Coronary artery (tissue), 2 donors: ENCODE measurements at places on chromosomes 7 and 10.

DNA sequence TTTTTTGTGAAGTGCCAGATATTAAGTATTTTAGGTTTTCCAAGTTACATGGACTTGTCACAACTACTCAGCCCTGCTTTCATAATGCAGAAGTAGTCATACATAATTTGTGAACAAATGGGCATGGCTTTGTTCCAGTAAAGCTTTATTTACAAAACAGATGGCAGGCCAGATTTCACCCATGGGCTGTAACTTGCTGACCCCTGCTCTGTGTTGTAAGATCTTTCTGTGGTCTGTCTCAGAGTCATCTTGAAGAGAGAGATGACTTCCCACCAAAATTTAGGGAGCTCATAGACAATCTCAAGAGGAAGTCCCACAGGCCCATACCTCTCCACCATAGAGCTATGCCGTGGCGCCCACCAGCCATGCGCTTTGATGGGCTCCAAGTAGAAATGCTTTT, 616.1 kb downstream of the LRMDA start:
- no peak for DNase-seq

DNA sequence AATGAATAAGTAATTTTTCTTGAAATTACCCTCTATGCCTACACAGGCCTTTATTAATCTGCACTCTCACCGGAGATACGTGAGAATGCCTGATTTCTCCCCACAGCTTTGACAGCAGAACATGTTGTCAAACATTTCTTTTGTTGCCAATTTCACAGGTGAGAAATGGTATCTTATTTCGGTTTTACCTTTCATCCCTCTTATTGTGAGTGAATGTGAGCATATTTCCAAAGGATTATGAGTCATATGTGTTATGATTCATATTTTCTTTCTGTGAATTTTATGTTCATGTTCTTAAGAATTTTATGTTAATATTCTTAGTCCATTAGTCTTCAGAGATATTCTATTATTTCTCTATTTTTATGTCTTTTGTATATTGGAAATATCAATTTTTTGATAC, 965.1 kb downstream of the CCSER2 start:
- DNase-seq, result no peak

DNA sequence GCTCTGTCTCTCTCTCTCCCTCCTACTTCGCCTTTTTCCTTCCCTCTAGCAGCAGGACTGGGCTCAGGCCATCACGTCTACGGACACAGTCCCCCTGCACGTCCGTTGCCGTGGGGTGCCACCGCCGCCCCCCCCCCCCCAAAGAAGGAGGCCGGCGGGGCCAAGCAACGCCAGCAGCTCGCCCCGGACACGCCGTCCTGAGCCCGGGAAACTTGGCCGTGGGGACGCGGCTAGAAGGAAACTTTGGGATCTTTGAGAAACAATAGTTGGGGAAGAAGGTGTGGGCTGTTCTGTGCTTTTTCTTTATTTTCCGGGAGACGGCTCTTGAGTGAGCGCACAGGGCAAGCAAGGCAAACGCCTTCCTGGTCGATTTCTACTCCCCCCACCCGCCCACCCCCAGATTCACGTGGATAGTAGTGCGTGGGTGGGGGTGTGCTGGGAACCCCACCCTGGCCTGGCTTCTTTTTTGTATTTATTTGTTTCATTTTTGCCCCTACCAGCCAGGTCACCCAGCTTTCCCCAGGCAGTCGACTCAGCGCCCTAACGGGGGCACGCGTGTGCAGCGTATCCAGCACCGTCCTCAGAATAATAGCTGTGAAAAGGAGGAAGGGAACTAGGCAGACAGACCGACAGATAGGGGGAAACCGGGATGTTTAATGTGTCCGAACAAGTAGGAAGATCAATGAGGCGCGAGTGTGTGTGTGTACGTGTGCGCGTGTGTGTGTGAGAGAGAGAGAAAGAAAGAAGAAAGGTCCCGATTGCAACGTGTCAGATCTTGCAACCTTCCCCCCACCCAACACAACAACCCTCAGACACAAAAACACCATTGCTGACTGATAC, 1.4 kb downstream of the MXI1 start:
- DNase-seq, result peak; percentile 78

DNA sequence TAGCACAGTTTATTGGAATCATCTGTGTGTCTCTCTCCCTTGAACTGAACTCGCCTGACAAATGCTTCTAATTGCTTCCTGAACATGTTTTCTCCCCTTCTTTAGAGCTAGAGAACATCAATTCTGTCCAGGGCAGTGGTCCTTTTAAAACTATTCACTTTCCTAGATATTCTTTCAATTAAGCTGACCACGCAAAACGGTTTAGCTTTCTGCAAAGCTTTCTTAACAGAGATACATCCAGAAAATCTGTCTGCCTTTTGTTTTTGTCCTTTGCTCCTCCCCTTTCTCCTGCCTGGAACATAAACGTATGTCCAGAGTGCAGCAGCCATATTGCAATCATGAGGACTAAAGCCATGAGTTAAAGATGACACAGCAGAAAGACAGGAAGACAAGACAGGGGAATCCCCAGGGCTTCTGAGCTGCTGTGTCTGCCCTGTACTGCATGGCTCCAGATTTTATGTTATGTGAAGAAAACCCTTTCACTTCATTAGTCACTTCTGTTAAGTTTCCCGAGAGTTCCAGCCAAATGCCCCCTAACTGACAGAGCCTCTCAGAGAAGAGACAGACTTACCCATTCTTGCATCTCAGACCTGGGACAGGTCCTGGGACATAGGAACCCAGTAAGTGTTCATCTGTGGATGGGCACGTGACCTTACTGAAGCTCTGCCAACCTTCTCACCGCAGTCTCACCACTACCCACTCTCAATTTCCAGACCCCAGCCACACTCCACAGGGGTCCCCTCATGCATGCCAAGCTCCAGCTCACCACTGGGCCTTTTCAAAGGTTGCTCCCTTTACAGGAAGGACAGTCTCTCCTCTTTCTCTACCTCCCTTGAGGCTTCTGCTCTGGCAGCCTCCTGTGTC, 35.0 kb upstream of the CPXM2 start:
- no peak for DNase-seq

DNA sequence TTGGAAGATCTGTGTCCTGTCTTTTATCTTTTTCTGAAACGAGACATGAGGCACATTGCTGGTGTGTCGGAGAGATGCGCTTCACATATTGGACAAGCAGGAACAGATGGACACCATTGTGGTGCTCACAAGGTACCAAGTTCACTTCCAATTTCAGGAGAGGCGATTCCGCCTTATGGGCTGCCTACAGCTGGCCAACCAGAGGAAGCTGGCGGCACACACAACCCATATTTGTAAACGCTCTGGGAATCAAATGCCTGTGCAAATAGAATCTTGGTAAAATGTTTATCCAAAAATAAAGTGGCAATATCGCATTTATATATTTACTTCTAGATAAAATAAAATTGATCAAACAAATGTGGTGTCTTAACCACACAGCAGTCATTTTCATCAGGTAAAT, 337.4 kb downstream of the TCERG1L start:
- no peak for DNase-seq

DNA sequence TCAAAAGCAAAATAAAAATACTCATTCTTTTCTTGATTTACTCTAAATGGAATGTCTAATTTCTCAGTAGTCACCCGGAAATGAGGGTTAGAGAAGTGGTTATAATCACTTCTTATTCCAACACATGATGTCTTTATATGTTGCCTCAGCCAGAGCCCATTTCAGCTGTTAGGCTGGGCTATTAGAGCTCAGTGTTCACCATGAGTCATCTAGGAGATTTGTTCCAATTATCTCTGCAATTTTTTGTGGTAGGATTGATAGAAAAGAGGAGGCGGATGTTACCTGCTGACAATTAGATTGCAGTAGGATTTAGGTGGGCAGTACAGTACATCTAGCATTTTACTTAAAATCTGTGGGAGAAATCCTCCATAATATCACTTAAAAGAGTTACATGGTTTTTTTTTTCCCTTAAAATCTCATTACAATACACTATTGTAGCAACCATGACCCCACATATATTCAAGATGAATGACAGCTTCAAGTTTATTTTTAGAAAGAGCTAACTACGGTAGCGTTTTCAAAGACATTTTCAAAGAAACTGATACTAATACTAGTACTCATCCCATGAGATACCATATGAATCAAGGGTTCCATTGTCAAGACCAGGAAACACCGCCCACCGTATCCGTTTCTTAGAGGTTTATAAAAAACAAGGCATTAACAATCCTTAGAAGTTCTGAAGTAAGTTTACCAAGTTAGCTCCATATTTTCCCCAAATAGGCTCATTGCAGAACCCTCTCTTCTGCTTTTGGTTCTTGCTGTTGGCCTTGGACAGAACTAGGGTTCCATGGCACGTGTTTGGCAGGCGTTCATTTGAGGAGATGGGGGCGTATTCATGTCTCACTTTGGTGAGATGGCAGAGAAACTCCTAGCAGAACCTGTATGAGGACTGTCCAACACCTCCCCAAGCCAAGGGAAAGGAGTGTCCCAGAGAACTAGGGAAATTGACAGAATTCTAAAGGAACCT, 10.4 kb downstream of the CPA2 start:
- DNase-seq, result no peak

DNA sequence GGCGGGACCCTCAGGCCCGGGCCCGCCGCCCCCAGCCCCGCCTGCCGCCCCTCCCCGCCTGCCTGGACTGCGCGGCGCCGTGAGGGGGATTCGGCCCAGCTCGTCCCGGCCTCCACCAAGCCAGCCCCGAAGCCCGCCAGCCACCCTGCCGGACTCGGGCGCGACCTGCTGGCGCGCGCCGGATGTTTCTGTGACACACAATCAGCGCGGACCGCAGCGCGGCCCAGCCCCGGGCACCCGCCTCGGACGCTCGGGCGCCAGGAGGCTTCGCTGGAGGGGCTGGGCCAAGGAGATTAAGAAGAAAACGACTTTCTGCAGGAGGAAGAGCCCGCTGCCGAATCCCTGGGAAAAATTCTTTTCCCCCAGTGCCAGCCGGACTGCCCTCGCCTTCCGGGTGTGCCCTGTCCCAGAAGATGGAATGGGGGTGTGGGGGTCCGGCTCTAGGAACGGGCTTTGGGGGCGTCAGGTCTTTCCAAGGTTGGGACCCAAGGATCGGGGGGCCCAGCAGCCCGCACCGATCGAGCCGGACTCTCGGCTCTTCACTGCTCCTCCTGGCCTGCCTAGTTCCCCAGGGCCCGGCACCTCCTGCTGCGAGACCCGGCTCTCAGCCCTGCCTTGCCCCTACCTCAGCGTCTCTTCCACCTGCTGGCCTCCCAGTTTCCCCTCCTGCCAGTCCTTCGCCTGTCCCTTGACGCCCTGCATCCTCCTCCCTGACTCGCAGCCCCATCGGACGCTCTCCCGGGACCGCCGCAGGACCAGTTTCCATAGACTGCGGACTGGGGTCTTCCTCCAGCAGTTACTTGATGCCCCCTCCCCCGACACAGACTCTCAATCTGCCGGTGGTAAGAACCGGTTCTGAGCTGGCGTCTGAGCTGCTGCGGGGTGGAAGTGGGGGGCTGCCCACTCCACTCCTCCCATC, 82.7 kb downstream of the PAX2 start:
- DNase-seq, result no peak

DNA sequence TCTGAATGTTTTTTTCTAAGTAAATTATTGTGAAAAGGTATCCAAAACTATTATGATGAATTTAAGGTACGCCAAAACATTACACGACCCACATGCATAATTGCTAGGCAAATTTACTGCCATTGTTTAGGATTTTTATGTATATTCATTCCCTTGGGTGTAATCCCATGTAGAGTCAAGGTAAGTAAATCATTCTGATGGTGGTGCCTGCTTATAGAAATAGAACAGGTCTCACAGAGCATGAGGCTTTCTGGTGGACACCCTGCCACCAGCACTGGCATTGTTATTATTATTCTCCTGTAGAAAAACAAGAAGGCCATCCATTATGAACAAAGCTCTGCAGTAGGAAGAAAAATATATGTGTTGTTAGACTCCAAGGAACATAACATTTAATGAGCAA, 111.7 kb upstream of the ZNF804B start:
- no peak for DNase-seq

- no peak for DNase-seq
Observed at GRCh38 chr10:111646021-111646420, 537.5 kb downstream of the GPAM start.

- DNase-seq, result no peak
Observed at GRCh38 chr10:99975106-99975829, 34.5 kb downstream of the DNMBP start.

GRCh38 chr10:62043421-62044021, 142.0 kb downstream of the ARID5B start:
- DNase-seq, result no peak

DNA sequence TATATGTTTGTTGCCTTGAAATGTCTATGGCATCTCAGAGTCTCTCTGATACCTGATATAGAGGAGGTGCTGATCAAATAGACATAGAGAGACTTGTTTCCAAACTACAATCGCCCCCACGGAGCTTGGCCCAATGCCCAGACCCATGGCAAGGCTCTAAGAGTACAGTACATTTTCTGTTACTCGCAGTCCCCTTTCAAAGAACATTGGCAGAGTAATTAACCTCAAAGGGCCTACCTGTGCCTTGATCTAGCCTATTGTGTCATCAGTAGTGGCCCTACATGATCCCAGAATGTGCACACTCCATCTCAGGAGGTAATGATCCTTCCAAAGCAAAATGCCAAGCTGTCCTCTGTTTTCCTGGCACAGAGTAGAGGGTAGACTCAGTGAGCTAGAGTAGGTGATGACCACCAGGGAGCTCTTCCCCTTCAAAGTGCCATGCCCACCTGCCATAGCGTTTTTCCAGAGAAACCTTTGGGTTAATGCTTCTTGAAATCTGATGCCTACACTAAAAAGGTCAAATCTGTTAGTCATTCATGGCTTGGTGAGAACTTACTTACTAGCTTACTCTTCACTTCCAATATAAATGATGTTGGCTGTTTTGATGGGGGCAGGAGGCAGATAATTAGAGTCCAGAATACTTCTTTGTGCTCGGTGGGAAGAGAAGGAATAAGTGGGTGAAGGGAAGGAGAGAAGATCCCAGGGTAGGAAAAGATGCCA, 41.2 kb upstream of the ACSL5 start:
- no peak for DNase-seq

DNA sequence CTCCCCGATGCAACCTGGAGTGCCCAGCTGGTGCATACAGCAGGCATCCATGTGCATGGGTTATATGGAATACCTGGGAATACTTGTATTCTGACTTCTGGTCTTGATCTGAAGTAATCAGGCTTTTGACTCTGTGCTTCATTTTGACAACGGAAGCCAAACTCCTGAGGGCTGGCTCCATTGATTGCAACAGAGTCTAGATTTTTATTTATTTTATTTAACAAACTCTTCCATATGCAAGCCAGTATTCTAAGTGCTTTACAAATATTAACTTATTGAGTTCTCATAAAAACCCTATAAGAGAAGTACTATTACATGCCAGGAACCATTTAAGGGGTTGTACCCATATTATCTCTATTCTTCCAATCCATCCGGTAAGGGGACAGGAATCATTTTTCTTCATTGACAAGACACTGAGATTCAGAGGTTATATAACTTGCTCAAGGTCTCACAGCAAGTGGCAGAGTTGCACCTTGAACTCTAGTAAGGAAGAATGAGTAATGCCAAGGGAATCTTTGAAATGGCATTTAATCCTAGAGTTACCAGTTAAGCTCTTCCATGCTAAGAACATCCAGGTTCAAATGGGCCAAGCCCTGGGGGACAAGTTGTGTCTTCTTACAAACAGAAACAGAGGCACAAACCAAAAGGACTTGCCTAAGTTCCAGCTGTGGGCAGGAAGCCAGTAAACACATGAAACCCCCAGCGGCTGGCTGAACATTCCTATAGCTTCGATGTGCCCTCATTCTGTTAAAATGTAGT, 241.0 kb downstream of the WDR11 start:
- no peak for DNase-seq

- DNase-seq, result no peak
Observed at GRCh38 chr10:51014680-51015389, 59.5 kb upstream of the PRKG1 start.
